Chondrocyte (in vitro differentiated cells): ENCODE measurements at places on chromosomes 5 and 9.

- H3K36me3 ChIP-seq: peaks cover 8% of the 10 kb centered on the region
- peaks cover 68% of the 10 kb centered on the region for H3K4me1 ChIP-seq
- no peak for DNase-seq
Observed at GRCh38 chr9:22100626-22101025, 91.5 kb upstream of the CDKN2B start.

DNA sequence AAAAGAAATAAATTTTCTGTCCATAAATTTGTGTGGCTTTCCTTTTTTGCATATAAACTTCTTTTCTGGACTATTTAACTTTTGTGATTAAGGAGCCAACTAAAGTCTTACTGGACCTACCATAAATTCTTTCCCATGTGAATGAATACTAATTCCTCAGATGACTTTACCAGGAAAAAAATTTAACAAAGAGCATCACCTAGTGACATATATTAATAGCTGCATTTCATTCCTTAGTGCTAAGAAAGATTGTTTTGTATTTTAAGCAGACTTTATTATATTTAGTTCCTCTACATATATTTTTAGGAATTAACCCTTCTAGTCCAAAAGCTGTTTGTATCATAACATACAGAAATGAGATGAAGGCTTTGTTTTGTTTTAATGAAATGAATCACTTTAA, 64.4 kb downstream of the C9orf85 start:
- no peaks in the 10 kb centered on the region for H3K4me1 ChIP-seq
- H3K4me3 ChIP-seq: no peak overlapping the region
- no peak overlapping the region for H3K27ac ChIP-seq
- H3K36me3 ChIP-seq: peaks cover 4% of the 10 kb centered on the region
- H3K27me3 ChIP-seq: no peaks in the 10 kb centered on the region

GRCh38 chr9:83204047-83204446, 141.1 kb upstream of the RASEF start:
- DNase-seq: no peak
- peaks cover 5% of the 10 kb centered on the region for H3K27me3 ChIP-seq
- H3K4me1 ChIP-seq: peaks cover 4% of the 10 kb centered on the region
- H3K36me3 ChIP-seq: no peaks in the 10 kb centered on the region

DNA sequence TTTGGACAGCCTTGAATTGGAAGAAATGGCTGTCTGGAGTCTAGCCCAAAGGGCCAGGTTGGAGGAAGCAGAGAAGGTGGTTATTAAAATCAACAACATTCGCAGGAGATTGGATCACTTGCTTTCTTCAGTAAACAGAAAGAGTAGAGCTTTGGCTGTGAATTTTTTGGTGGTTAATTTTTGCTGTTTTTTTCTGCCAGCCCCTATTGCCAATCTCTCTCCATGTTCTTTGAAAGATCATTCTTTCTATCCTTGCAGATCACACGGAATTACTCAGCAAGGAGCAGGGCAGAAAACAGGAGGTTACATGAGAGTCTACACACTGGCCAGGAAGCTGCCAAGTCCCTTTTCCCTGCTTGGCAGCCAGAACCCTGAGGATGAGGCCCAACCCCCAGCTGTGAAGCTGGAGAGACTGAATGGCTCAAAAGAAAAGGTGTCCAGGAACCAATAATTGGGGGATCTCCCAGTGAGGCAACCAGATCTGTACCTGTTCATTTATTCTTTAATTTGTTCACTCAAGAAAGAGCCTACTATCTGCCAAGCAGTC, 13.0 kb downstream of the GLRX start:
- H3K27ac ChIP-seq: peak overlapping the region; percentile 84
- H3K4me1 ChIP-seq: peaks cover 45% of the 10 kb centered on the region
- no peaks in the 10 kb centered on the region for H3K27me3 ChIP-seq

DNA sequence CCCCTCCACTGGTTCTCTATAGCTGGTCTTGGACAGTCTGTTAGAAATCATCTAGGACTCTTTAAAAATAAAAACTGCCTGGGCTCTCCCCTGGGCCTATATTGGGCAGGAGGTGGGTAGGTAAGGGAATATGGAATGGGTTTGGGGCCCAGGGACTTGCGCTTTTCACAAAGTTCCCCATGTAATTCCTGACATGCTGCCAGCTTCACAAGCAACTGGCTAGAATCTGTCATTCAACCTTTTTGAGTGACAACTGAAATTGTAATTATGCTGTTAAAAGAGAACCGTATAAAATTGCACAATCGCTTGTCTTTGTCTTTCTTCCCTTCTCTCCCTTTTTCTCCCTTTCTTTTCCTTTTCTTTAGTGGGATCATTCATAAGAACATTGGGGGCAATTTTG, 603.1 kb downstream of the EBF1 start:
- H3K4me3 ChIP-seq: no peak overlapping the region
- no peak for DNase-seq
- peaks cover 13% of the 10 kb centered on the region for H3K4me1 ChIP-seq
- H3K27ac ChIP-seq: no peak overlapping the region
- H3K27me3 ChIP-seq: no peaks in the 10 kb centered on the region

GRCh38 chr5:76175821-76176403, 92.7 kb downstream of the SV2C start:
- H3K27me3 ChIP-seq: no peaks in the 10 kb centered on the region
- no peaks in the 10 kb centered on the region for H3K36me3 ChIP-seq
- no peak for DNase-seq
- no peak overlapping the region for H3K27ac ChIP-seq
- no peaks in the 10 kb centered on the region for H3K4me1 ChIP-seq
- H3K4me3 ChIP-seq: no peak overlapping the region

GRCh38 chr5:149434162-149435014, 55.3 kb upstream of the IL17B start:
- no peak overlapping the region for H3K4me3 ChIP-seq
- H3K36me3 ChIP-seq: peaks cover 17% of the 10 kb centered on the region
- H3K27me3 ChIP-seq: no peaks in the 10 kb centered on the region
- DNase-seq: no peak
- H3K4me1 ChIP-seq: peaks cover 44% of the 10 kb centered on the region
